Fibroblast of skin of left quadriceps (primary cell): ENCODE measurements at places on chromosomes 3 and 15.

DNA sequence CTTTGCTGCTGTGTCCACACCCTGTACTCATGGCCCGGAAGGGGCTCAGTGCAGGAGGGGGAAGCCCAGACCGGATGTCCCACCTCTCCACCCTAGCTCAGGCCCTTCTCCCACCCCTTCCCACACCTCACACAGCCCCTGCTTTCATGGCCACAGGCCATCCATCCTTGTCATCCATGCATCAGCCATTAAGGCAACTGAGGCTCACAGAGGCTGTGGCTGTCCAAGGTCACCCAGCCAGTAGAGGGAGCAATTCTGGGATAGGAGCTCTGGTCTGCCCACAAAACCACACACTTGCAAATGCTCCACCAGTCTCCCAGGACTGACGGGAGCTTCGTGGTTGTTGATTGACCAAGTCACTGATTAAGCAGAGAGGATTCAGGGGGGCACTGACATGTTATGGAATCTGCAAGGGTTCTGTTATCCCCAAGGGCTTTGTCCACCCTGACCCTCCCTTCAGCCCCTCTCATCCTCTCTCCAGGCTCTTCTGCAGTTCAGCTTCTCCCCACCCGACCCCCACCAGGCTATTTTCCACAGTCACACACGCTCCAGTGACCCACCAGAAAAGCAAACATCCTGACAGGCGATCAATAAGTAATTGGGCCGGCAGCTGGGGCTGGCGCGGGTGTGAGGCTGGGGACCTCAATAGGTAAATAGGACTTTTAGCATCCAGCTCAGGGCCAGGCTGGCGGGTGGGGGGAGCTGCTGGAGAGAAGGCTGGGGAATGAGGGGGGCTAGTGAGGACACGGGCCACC lies 15.1 kb downstream of the LINGO1 start:
- DNase-seq = no peak

DNA sequence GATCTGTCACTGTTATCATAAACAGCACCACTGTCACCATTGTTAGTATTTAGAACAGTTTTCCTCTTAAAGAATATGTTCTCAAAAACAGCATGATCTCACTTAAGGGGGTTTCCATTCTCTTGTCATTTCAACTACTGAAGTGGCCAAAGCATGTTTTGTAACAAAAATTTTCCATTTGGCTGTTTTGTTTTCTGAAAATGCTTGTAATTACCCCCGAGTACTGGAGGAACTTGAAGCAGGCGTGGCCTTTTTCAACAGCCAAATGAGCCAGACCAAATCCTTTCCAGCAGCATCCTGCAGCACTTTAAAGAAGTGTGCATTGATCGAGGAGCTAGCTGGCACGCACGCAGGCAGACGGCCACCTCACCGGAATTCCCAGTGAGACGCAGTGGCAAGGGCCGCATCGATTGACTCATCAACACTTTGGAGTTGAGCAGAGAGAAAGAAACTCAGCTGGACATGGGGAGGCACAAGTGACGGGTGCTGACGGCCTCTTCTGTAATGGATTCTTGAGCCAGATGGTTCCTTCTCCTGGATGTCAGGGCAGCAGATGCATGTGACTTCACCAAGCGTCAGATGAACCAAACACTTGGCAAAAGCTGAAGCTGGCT lies 234.3 kb upstream of the IGF1R start:
- DNase-seq = no peak

- DNase-seq = no peak
Measured at GRCh38 chr15:68199340-68199739, 5.8 kb downstream of the CALML4 start.

DNA sequence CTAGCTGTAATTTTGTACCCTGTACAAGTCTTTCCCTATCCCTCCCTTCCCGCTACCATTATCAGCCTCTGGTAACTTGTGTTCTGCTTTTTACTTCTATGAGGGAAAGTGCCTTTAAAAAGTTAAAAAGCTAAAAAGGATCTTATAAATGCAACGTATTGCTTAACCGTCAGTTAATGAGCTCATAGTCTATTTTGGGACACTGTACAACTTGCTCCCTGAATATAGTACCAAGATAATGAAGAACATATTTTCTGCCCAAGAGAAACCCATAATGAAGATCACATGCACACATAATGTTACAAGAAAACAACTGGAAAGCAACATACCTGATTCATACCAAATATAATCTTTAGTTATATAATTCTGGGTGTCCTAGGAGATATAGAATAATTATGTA lies 22.6 kb downstream of the ZIC1 start:
- DNase-seq = peak; percentile 73

DNA sequence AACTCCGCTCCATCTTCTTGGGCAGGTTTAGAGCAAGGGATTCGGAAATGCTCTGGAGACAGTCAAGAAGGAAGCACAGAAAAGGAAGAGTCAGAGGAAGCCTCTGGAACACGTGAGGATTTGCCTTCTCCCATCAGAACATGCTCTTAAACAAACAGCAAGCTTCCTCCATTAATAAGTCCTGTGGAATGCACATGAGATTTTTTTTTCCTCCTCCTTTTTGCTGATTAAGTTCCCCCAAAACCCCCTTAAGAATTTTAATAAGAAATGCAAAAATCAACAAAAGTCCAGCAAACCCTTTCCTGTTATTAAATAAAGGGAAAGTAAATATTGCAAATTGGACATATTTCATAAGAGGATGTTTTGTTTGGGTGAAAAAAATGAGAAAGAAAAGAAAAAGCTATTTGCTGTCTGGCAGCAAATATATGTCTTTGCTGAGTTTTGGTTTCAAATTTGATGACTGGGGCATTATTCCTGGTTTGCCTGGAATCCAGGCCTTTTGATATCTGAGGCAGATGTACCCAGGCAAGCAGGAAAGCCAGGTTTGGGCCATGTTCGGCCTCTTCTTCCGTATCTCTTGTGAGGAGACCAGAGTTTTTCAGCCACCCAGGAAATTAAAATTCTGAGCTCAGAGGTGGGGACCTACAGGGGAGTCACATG lies 7.9 kb upstream of the TSEN2 start:
- DNase-seq = no peak

DNA sequence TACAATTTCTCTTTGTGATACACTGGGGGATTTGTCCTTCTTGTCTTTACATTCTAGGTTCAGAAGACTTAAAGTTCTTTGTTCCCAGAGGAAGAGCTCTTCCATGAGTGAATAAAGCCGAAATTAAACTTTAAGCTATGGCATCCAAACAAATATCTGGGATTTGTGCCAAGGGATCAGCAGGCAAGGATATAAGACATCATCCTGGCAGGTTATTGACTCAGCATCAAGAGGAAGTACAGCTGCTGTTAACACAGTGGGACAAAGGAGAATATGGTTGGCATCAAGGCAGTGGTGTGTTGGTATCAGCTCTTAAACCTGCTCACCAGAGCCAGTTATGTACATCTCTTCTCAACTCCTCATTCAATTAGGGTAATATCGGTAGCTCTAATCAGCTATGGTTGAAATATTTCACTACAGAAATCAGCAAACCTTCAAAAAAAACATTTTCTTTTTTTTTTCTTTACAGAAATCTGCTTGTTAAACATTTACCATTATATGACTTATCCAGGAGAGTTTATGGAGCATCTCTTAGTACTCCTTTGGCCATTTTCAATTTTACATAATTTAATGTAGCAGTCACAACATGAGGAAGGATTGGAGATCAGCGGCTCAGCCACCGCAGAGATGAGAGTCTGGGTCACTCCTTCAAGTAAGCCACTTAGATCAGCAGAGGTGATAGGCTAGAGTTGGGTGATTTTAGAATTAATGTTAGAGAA lies 1198.6 kb upstream of the EPHA6 start:
- no peak for DNase-seq

- DNase-seq = peak; percentile 59
Measured at GRCh38 chr3:30752970-30753369, 141.5 kb downstream of the GADL1 start.

DNA sequence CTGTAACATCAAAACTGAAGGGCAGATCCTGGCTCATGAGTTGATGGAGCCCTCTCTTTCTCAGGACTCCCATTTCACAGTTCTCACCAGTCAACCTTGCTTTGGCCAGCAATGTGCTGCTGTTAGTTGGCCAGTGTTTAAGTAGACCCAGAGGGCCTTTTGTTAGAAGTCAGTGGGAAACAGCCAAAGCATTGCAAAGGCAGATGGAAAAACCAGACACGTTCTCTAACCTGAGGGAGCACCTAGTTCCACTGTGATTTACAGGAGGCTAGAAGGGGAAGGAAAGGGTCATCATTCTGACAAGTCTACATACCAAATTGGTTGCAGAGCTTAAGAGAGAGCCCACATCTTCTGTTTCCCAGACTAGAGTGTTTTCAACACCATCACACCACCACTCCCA lies 196.4 kb downstream of the OPA1 start:
- DNase-seq = no peak

DNA sequence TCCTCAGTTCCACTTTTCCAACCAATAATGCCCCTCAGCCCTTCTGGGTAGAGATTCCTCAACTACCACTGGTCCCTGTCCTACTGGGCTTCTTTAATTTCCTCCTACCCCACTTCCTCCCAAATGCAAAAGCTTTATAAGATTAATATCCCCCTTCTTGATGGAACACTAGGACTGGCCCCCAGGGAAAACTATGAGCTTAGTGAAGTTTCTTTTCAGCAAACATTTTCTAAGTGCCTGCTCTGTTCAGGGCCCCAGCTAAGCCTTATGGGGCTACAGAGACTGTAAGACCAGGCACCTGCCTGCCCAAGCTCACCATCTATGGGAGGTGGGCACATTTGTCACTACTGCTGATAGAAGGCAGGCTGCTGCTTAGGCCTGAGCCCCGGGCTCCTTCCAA lies 79.4 kb downstream of the RPLP1 start:
- DNase-seq = no peak

DNA sequence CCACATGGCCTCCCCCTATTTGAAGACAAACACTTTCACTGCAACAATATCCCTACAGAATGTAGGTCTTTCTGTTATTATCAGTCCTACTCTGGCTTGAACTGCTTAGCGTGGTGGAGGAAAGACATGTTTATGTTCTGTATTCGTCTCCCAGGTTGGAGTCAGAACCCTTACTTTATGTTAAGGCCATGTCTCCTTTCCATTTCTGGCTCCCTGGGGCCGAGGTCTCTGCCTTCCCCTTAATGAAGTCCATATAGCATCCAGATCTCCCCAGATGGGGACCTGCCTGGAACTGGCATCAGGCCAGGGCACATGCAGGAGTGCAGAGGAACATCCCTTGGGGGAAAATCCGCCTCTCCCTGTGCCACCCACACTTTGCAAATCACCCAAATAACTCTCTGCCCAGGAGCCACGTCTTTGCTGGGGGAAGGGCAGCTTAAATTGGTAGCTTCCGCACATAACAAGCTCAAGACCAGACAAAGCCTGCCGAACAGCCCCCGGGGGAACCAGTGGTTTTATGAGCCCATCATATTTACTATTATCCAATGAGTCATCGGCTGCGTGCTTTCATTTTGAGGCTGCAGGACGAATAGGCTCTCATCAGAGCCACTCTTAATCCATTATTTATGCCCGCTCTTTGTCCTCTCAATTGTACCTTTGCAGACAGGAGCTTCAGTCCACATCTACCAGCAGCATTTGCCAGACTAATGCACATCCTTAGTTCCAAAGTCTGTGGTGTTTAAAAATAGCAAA lies 237.0 kb downstream of the UACA start:
- DNase-seq = peak; percentile 85

DNA sequence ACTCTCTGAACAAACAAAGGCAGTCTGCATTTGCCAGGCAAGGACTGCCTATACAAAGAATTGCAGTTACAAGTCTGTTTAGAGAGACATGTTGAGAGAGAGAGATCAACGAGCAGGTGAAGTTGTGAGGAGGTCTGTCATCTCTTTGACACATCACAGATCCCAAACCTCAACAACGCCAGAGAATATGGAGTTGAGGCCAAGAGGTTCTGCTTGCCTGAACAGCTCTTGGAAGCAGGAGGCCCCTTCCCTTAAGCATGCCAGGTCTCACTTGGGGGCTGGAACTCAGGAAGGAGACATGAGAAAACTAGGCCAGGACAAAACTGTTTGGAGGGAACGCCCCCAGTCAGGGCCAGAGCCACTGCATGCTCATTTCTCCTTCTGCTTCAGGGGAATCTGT lies 22.3 kb upstream of the MUSTN1 start:
- no peak for DNase-seq

GRCh38 chr15:86751116-86751515 lies 671.4 kb downstream of the AGBL1 start:
- no peak for DNase-seq

- DNase-seq = no peak
Measured at GRCh38 chr3:131795390-131796090, 239.3 kb downstream of the CPNE4 start.

DNA sequence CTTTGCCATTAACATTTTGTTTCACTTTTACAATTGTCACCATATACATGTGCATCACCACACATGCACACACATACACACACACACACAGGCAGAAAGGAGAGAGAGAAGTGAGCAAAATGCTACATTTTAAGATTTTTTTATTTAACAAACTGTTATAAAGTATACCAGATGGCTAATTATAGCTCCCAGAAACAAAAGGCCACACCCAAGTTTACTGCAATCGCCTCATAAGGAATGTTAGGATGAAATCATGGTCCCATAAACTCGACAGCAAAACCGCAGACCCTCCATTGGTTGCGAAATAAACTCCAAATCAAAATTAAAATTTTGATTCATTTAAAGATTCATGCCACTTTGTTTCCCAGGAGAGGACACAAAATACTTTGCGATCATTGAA lies 16.1 kb upstream of the C15orf61 start:
- DNase-seq = peak; percentile 60

DNA sequence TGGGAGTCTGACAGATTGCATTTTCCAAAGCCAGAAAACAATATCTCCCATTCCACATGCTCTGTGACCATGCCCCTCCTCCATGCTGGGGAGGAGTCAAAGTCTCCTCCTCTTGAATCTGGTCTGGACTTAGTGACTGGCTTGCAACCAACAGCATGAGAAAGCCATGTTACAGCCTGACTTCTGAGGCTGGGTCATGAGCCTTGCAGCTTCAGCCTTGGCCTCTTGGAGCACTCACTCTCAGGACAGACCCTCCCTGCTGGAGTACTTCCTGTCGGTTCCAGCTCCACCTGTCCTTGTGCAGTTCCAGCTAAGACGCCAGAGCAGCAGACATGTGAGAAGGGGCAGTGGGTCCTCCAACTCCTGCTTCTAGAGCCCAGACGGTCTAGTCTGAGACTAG lies 49.7 kb upstream of the RBSN start:
- no peak for DNase-seq

DNA sequence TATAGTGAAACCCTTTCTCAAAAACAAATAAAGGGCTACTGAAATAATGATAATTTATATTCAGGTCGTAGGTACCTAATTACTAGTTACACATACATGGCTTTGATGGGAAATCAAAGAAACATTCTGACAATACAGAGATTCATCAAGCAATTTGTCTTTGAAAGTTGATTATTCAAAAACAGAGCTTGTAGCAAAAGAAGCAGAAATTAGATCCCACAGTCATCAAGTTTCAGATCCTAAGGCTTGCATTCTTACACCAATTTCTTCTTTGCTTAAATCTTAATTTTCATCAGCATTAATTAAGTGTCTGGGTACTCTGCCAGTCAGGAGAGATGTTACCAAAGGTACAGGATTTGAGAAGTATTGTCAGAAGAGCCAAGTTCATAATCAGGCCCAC lies 1.5 kb upstream of the HEXA start:
- DNase-seq = no peak
